ENCODE measurements at places on chromosomes 6 and 20.

DNA sequence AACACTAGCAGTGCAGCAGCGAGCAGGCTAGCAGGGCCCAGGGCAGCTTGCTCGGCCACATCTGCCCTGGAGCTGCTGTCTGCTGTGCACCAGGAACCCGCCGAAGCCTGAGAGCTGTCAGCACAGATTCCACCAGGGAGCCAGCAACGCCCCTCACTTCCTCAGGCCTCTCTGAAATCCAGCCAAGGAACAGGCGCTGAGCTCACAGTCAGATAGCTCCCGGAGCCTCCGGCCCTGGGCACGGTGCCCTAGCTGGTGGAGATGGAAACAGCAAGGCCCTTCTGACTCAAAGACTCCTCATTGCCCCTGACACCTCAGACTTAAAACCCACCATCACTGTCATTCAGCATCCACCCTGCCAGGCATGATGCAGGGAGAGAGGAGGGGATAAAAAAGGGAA, 839.4 kb downstream of the MAFB start:
- peak; percentile 76 for DNase-seq

- no peak for DNase-seq
These were observed 334.9 kb downstream of the GRIK2 start for GRCh38 chr6:101728388-101728787.

DNA sequence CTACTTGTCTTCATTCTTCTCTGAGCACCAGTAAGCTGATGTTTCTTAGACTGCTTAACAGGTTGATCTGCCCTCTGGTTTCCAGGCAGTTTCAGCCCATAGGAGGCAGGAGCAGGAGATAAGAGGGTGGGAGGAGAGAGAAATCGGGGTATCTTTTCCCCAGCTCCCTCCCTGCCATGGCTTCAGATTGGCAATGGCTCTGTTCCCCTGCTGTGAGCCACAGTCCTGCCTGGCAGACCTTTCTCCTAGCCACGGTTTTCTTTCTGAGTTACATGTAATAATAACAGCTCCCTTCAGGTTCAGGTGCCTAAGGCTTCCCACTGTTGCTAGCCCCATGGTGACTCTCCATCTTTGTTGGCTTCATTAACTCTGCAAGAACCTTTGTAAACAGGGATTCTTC, 115.3 kb downstream of the CD83 start:
- no peak for DNase-seq

DNA sequence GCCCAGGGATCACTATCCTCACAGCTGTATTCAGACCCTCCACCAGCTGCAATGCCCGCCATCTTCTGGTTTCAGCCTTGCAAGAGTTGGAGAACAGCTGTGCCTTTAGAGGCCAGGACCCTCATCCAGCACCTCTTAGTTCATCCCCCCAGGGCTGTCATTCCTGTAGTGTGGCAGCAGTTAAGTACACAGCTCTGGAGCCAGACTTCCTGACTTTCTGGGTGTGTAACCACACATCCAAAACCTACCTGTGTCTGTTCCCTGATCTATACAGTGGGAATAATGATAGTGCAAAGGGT, 452 bp upstream of the TREM2 start:
- DNase-seq = no peak

GRCh38 chr20:60262967-60263603, 304.9 kb downstream of the CDH26 start:
- DNase-seq = no peak

DNA sequence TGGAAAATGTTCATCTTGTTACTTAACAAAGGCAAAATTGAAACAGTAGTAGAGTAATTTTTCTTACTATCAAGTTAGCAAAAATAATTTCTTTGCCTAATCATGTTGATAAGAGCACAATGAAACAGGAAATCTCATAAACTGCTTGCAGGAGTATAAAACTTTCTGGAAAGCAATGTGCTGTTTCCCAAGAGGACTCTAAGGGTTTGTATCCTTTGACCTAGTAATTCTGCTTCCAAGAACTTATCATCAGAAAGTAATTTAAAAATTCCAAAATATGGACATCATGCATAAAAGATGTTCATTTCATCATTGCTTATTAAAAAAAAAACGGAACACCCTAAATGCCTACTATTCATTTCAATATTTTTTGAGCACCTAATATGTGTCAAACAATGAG, 46.1 kb upstream of the TNFAIP3 start:
- no peak for DNase-seq

- no peak for DNase-seq
These were observed 11.2 kb downstream of the FOXP4 start for GRCh38 chr6:41557335-41557734.

- DNase-seq = no peak
These were observed 49.6 kb upstream of the CCDC28A start for GRCh38 chr6:138724015-138724414.

- no peak for DNase-seq
These were observed 398.0 kb downstream of the CDKAL1 start for GRCh38 chr6:20932284-20932683.

- no peak for DNase-seq
These were observed 83.2 kb downstream of the LAMP5 start for GRCh38 chr20:9597547-9597946.

DNA sequence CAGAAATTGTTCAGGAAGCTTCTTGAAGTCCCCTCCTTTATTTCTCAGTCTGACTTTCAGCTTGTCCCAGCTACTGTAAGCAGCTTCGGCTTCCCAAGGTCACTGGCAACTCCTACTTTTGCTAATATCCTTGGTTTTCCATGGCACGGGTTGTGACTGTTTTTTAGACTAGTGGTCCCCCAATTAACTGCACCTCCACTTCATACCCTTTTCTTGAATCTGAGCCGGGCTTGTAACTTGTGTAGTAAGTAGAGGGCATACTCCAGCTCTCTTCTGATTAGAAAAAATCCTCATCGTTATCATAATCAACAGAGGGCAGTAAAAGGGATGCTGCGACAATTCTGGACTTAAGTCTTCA, 162.3 kb upstream of the TNFAIP3 start:
- DNase-seq = no peak

- no peak for DNase-seq
These were observed 672 bp downstream of the SIRPA start for GRCh38 chr20:1895674-1896483.

GRCh38 chr20:16423311-16424212, 149.7 kb downstream of the KIF16B start:
- DNase-seq = no peak

DNA sequence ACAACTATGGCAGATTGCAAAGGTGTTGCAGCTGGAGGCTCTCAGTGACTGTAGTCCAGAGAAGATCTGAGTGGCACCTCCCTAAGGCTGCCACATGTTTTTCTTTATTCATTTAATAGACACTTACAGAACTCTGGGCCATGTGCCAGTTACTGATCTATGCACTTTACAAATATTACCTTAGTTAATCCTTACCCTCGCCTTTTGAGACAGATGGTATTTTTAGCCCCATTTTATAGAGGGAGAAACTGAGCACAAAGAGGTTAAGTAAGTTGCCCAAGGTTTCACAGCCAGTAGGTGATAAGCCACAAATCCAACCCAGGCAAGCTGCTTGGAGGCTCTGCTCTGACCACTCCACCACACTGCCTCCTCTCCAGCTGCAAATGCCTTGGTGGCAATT, 6.5 kb upstream of the SCRT2 start:
- DNase-seq = no peak

GRCh38 chr6:109772883-109773431, 81.9 kb downstream of the FIG4 start:
- DNase-seq = no peak

All from GOT3 (cell line).